ENCODE measurements at places on chromosomes 7 and 10. TPM values are rescaled to one million over a fixed set of nuclear protein-coding genes. Genes with fewer than 3 reads are reported as not detected.
A peak's percentile ranks its signal among the peaks of the same experiment; 100 is the strongest.

ALOX5 gene
- total RNA-seq, result 3.1 TPM

GARIN1A gene
- 0.73 TPM for total RNA-seq

VSTM2A gene
- not detected for total RNA-seq

SEMA3C gene
- total RNA-seq, result not detected

ATP6V1F gene
- total RNA-seq, result 134 TPM

- H3K4me3 ChIP-seq, result no peak overlapping the region
- DNase-seq, result no peak
- peaks cover 21% of the 10 kb centered on the region for H3K4me1 ChIP-seq
Observed at GRCh38 chr7:37371755-37372154, 76.9 kb downstream of the ELMO1 start.

DNA sequence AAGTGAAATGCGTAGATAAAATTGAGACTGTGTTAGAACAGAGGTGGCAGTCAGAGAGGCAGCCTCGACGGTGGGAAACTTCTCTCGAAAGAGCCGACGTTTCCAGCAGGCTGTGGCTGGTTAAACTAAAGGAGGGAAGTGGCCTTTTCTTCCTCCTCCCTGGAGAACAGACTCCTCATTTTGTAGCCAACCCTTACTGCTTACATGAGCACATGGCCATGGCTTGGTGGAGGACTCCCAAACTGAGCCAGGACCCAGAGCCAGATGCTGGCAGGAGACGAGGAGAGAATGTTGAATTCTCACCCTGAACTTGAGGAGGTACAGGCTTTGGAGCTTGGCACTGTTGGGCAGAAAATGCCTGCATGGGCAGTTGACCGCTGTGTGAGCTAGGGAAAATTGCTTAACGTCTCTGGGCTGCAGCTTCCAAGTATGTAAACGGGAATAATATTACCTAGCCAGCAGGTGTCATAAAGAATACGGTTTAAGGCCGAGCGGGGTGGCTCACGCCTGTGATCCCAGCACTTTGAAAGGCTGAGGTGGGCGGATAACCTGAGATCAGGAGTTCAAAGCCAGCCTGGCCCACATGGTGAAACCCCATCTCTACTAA lies 24.5 kb downstream of the MMD2 start:
- H3K4me1 ChIP-seq, result no peaks in the 10 kb centered on the region
- no peaks in the 10 kb centered on the region for H3K36me3 ChIP-seq
- no peak overlapping the region for H3K4me3 ChIP-seq
- DNase-seq, result no peak

DNA sequence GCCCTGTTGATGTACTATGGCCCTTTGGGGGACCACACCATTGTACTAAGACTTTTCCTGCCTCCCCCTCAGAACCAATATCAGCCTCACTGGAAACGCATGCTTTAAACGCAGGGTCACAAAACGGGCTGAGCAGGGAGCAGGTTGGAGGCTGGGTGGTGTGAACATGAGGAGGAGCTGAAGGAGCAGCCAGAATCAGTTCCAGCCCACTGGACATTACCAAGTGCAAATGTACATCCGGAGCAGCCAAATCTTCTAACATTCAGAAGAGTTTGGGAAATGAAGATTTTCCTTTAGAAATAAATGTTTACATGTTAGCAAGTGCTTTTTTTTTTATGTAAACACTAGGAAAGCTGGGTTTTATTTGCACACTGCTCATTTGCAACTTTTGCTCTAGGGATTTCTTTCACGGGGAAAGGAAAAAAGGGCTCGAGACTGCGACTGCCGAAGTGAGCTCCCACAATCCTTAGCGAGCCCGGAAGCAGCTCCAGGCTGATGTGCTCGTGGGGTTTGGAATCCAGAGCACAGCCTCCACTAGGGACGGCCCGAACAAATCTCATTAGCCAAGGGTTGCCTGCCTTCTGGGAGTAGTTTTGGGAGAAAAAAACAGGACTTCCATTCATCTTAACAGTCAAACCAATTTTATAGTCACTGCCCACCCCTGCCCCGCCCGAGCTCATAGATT lies 108.0 kb upstream of the YAE1 start:
- H3K4me3 ChIP-seq, result no peak overlapping the region
- H3K36me3 ChIP-seq, result no peaks in the 10 kb centered on the region
- H3K4me1 ChIP-seq, result no peaks in the 10 kb centered on the region
- H3K27me3 ChIP-seq, result peaks cover 21% of the 10 kb centered on the region
- no peak overlapping the region for H3K27ac ChIP-seq

DNA sequence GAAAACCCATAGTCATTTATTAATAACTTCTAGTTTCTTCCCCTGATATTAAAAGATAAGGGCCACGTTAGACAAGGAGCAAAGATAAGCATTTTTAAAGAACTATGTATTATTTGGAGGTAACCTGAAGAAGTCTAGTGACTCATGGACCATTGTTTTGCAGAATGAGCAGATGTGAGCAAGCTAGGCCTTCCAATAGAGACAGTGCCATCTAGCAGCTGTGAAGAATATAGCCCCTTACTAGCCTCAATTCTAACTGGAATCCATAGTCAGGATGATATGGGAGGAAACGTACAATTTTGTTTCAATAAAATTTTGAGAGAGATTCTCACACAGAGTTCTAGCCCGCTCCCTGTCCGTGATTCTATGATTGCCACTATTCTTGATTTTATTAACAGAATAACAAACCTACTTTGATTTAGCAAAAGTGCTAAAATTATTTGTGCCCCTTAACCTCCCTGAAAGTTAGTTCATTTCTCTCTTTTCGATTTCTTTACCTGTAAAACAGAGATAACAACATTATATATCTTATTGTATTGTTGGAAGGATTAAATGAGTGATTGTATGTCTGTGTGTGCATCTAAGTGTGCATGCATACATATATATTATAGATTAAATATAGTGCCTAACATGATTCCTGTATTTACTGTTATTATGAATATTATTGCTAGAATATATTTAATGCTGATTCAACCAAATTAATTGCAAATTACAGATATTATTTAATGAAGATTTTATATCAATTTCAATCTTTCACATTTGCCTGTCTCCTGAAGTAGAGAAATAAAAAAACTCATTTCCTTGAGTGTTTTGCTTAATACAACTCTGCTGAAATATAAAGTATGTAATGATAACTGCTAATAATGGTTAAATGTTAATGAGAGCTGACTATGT lies 22.7 kb downstream of the FAM237B start:
- no peaks in the 10 kb centered on the region for H3K4me1 ChIP-seq
- DNase-seq, result no peak
- H3K4me3 ChIP-seq, result no peak overlapping the region
- H3K27me3 ChIP-seq, result peaks cover 2% of the 10 kb centered on the region
- H3K36me3 ChIP-seq, result no peaks in the 10 kb centered on the region

- H3K36me3 ChIP-seq, result no peaks in the 10 kb centered on the region
- no peak overlapping the region for H3K27ac ChIP-seq
- DNase-seq, result no peak
- no peaks in the 10 kb centered on the region for H3K4me1 ChIP-seq
- no peak overlapping the region for H3K4me3 ChIP-seq
Observed at GRCh38 chr7:141402277-141402996, 148.8 kb upstream of the AGK start.

- no peaks in the 10 kb centered on the region for H3K27me3 ChIP-seq
- peak overlapping the region; percentile 16 for H3K4me3 ChIP-seq
- DNase-seq, result peak; percentile 63
- H3K4me1 ChIP-seq, result peaks cover 10% of the 10 kb centered on the region
- peak overlapping the region; percentile 37 for H3K27ac ChIP-seq
Observed at GRCh38 chr7:50739744-50740435, 42.8 kb downstream of the GRB10 start.

- H3K36me3 ChIP-seq, result peaks cover 19% of the 10 kb centered on the region
- DNase-seq, result no peak
- H3K4me3 ChIP-seq, result peak overlapping the region; percentile 96
- H3K27me3 ChIP-seq, result no peaks in the 10 kb centered on the region
- peaks cover 30% of the 10 kb centered on the region for H3K4me1 ChIP-seq
- peak overlapping the region; percentile 4 for H3K27ac ChIP-seq
Observed at GRCh38 chr10:102247734-102248133, 2.4 kb downstream of the GBF1 start.

GRCh38 chr10:124343351-124344265 lies 75.1 kb downstream of the OAT start:
- no peaks in the 10 kb centered on the region for H3K27me3 ChIP-seq
- H3K27ac ChIP-seq, result no peak overlapping the region
- H3K4me1 ChIP-seq, result peaks cover 15% of the 10 kb centered on the region
- H3K36me3 ChIP-seq, result no peaks in the 10 kb centered on the region
- H3K4me3 ChIP-seq, result no peak overlapping the region

GRCh38 chr10:66639371-66639770 lies 286.5 kb upstream of the LRRTM3 start:
- H3K27me3 ChIP-seq, result no peaks in the 10 kb centered on the region
- no peak for DNase-seq

GRCh38 chr7:77879272-77879671 lies 80.7 kb downstream of the PHTF2 start:
- no peak overlapping the region for H3K27ac ChIP-seq
- H3K4me1 ChIP-seq, result no peaks in the 10 kb centered on the region
- DNase-seq, result no peak
- peaks cover 13% of the 10 kb centered on the region for H3K36me3 ChIP-seq
- no peak overlapping the region for H3K4me3 ChIP-seq

DNA sequence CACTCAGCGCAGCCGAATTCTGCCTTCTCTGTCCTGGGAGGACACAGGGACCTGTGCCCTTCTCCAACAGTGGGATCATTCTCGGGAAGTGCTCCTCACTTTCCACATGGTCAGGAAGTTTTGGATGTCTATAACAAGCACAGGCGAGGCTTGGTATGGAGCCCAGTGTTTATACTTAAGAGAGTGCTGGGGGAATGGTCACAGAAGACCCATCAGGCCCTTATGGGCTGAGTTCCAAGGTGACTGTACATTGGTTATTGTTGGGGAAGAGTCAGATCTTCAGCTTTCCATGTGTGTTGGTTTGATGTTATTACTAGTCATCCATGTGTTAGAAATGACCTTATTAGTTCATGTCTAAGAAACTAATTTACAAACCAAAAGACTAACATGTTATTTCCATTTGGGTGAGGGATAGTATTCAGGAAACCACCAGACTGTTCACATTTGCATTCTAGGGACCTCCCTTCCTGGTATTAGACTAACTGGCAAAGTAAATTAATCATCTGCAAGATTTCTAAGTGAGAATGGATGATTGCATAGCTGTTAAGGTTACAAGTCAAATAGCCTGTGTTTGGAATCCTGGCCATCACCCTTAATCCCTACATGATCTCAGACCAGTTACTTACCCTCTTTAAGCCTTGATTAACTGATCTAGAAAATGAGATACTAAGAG lies 834.2 kb downstream of the LRMDA start:
- no peak overlapping the region for H3K4me3 ChIP-seq
- no peaks in the 10 kb centered on the region for H3K4me1 ChIP-seq

DNA sequence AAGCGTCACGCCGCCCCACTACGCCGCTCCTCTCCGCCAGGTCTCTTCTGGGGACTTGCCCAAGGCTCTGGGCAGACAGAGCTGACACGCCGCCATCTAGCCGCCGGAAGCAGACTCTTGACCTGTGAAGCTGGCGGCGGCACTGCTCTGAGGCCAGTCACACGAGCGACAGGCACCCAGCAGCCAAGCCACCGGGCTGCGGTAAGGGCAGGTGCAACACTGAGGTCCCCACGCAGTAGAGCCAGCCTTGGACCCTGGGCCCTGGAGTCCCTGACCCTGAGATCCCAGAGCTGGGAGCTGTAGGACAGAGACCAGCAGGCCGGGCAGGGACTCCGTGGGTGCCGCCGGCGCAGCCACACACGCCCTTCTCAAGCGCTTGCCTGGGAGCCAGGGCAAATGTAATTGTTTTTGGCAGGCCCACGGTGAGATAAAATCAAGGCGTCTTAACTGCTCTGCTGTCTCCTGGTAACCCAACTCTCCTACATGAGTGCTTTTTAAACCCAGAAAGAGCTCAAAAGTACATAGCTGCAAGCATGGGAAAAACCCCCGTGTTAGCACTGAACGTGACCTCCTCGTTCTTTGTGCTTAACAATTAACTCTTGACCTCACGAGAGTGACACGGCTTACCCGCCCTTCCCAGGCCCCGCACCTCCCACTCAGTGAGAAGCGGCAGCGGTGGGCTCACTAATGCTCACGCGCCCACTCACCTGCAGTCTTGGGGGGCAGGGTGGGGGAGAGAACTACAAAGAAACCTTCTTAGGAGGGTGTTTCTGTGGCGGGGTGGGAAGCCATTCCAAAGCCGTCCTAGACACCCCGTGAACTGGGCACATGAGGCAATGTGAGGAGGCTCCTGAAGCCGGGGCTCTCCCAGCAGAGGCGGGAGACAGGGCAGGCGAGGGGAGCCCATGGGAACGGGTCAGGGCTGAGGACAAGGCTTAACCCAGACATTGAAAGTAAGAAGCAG lies 8.5 kb downstream of the GPER1 start:
- no peaks in the 10 kb centered on the region for H3K27me3 ChIP-seq
- no peak for DNase-seq
- H3K4me1 ChIP-seq, result no peaks in the 10 kb centered on the region

DNA sequence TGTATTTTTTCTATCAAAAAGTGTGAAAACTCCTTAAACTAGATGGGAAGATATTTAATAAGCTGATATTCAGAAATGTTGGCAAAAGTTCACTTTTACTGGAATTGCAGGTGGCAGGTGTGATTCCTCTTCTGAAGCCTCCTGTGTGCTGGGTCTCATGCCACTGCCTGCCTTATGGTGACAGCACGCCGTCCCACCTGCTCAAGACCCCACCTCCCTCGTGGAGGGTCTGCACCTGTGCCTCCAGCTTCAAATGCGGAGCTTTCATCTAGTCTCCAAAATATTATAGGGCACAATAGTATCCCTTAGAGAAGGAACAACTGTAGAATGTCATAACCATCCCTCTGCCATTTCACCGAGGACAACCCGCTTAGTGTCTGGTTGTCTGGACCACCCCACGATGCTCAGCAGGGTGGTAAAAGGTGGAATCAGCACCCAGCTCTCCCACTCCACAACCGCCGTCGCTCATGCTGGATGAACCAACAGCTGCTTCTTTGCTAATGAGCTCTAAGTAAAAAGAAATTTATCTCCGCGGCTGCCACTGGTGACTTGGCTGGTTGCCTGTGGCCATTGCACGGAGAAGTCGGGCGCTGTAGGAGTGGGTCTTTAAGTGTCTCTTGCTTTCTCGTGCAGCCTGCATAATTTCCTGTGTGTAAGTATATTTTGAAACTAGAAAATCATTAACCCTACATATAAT lies 119.3 kb upstream of the TCERG1L start:
- H3K27me3 ChIP-seq, result no peaks in the 10 kb centered on the region
- no peak overlapping the region for H3K4me3 ChIP-seq
- no peak overlapping the region for H3K27ac ChIP-seq

GRCh38 chr7:43844257-43844656 lies 25.1 kb downstream of the MRPS24 start:
- H3K27ac ChIP-seq, result no peak overlapping the region
- H3K27me3 ChIP-seq, result peaks cover 3% of the 10 kb centered on the region
- no peak for DNase-seq
- no peaks in the 10 kb centered on the region for H3K36me3 ChIP-seq
- no peak overlapping the region for H3K4me3 ChIP-seq
- H3K4me1 ChIP-seq, result no peaks in the 10 kb centered on the region

Data from activated T-helper 1 cell treated with anti-CD3 and anti-CD28 coated beads, Interleukin-12 subunit alpha, Interleukin-12 subunit beta, Interleukin-2, Interleukin-4 antibody, amounts not matched to agents 30 ng/mL and 10 ng/mL and 1 ng/mL, durations not matched to agents 14 hours and 24 hours and 36 hours (primary cell).